ENCODE measurements at places on chromosomes 1 and 21. TPM values are rescaled to one million over a fixed set of nuclear protein-coding genes. Genes with fewer than 3 reads are reported as not detected.
A peak's percentile ranks its signal among the peaks of the same experiment; 100 is the strongest.

GRCh38 chr1:24409535-24409934 is 4.0 kb downstream of the STPG1 start:
- no peak for DNase-seq

DNA sequence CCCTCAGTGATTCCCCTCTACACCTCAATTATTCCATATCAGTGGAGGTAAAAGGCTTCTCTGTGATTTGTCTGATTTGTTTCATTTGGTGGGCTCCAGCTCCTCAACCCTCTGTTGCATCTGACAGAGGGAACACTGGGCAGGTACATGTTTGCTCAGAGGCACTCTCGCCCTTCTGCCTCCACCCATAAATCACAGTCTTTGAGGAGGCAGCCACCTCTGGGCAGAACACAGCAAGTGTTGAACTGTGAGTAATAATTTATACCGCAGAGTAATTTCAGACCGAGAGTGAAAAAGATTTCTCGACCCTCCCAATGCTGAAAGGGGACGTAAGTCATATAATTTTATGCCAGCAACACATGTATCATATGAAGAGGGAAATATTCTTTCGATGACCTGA is 330.1 kb upstream of the PBX1 start:
- DNase-seq, result no peak

DNA sequence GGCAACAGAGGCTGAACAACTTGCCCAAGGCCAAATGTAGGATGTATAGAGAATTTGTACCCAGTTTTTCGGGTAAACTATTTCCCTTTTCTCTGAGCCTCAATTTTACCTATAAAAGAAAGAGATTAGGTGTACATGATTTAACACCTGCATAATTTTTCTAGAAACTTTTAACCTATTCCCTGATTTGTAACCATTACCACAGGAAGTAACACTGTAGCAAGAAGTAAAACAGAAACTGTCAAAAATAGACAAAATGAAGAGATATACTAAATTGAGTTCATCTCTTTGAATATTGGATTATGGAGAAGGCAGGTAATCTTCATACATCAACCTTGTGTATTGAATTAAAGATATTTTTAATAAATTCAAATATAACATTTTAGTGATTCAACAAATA is 136.2 kb downstream of the ZC3H11B start:
- no peak for DNase-seq

DNA sequence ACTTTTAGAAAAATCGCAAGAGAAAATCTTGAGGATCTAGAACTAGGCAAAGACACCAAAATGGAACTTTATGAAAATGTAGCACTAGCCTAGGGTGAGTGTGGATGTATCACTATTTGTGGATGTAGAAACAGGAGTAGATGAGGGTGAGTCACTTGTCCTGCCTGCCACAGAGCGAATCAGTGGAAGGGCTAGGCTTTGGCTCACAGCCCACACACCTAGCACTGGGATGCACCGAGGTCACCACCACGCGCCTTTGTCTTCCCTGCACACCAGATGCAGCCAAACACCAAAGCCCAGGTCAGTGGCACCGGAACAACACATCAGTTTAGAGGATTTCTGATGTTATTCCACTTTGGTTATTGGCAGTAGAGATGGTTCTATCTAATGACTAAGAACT is 38.2 kb downstream of the PKNOX1 start:
- no peak for DNase-seq

- DNase-seq, result no peak
These were observed 18.4 kb downstream of the RWDD3 start for GRCh38 chr1:95252422-95252821.

DNA sequence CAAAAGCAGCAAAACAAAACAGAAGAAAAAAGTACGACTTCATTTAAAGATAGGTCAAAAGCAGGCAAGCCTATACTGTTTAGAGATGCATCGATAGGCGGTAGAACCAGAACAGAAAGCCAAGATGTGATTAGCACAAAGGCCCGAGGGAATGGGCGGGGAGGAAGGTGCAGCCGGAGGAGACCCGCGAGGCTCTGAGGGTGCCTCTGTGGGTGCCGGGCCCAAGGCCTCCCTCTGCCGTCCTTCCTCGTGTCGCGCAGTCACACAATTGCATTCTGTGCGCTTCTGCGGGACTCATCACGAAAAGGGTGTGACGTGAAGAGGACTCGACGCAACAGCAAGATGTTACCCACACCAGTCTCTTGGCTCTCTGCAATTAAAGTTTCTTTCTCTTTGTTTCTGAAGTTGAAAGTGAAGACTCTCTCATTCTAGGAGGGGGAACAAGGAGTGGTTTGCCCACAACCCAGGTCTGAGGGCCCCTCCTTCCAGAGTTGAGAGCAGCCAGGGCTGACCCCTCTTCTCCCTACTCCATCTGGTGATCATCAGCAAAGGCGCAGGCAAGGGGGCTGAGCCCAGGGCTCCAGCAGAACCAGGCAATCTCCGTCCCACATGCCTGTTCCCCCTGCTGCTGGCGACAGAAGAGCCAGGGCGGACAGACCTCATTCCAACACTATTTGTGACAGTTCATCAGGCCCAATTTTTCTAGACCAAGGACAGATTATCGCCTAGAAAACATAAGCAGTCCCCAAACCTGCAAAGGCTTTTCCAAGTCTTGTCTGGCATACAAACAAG is 41.0 kb downstream of the NPHP4 start:
- no peak for DNase-seq

DNA sequence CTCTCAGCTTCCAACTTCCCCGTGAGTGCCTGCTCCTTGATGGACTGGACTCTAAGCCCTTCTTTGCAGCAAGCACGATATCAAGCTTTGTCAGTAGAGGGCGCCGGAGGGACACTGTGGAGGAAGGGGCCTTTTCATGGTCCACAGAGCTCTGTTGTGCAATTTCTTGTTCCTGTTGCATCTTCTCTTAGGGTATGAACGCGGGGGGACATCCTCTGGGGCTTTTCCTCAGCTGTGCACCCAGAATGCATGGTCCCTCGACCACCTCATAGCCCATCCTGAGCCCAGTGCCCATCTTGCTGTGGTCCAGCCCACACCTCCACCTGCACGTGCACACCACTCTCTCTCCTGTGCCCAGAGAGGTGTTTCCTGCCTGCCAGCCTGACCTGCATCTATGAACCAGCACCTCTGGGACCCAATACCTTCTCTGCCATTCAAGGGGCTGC is 556.8 kb downstream of the PTPRU start:
- DNase-seq, result peak; percentile 84

GRCh38 chr21:34513129-34513675 is 1.2 kb upstream of the KCNE1 start:
- no peak for DNase-seq

DNA sequence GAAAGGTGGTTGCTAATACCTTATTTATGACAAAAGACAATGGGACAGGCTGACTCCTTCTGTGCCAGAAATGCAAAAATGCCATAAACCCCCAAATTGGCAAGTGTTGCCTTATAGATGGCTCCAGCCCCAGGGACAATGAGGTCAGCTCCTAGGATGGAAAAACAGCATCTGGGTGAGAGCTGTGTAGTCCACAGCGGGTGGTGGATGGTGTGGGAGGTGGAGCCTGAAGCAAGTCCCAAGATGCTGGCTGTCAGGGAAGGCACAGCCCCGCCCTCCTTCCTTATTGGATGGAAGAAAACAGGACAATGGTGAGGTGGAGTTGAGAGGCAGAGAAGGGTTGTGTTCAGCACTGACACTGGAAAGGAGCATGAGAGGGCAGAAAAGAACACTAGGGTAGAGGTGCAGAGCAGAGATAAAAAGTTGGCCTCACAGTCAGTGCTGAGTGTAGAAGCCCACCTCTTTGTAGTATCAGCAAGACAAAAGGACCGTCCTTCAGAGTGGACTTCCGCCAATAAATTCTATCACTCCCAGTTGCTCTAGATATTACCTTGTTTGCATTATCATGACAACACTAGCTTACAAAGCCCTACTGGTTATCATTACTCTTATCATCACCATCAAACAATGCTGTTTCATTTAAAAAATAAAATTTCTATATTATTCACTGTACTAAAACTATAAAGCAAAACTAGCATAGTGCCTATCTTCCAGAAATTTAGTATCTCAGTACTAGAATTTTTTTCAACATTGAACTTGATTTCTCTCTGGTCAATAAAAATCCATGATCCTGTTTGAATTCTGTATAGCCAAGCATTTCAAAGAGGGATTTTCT is 3.7 kb upstream of the SDE2 start:
- no peak for DNase-seq

DNA sequence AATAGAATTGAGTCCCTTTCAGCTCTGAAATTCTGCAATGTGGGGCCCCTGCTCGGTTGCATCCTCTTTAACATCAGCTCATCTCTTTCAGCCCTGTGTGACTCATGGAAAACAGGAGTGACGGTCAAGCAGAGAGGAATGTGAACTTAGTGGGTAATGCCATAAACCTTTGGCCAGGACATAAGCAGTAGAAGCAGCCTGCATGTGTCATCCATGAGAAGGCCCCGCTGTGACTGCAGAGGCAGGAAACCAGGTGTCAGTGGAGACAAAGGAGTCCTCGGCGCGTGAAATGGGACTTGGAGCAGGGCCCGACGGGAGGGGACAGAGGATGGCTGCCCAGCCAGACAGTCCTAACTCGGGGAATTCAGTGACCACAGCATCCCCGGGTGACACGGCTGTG is 21.1 kb upstream of the EPHB2 start:
- no peak for DNase-seq

- DNase-seq, result no peak
These were observed 661.6 kb upstream of the PKN2 start for GRCh38 chr1:88022516-88022915.

Gene HDAC1
- 37.2 TPM for total RNA-seq

Gene HLX
- total RNA-seq, result 4.1 TPM

Gene ORC1
- total RNA-seq, result 3.2 TPM

Gene FMO2
- 8.7 TPM for total RNA-seq

Gene REG4
- not detected for total RNA-seq

Gene CNIH3
- 8.3 TPM for total RNA-seq

Gene CHI3L1
- total RNA-seq, result 14.2 TPM

Gene SMIM1
- 0.99 TPM for total RNA-seq
